Osteoblast (primary cell): ENCODE measurements at places on chromosomes 16 and 17. TPM values are rescaled to one million over a fixed set of nuclear protein-coding genes. Genes with fewer than 3 reads are reported as not detected.

The ADAD2 gene
- total RNA-seq, result under 0.01 TPM in 1 of 2 replicates, not detected in the other

DNA sequence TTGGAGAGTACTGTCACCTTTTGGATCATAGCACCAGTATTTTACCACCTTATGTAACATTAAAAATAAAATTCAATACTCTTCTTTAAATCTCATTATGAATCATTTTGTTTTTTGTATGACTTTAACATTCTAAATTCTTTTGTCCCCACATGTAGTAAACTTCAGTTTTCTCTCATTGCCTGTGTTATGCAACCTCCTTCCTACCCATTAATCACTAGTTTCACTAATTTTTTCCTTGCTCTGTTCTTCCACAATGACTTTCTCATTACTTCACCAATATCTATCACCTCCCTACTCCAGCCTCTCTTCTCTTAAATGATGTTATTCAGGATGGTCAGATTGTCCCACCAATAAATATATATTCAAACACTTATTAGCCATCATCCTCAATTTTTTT, 68.7 kb downstream of the TTC19 start:
- no peak for DNase-seq

GRCh38 chr16:49410226-49410625, 36.6 kb downstream of the C16orf78 start:
- DNase-seq, result no peak

DNA sequence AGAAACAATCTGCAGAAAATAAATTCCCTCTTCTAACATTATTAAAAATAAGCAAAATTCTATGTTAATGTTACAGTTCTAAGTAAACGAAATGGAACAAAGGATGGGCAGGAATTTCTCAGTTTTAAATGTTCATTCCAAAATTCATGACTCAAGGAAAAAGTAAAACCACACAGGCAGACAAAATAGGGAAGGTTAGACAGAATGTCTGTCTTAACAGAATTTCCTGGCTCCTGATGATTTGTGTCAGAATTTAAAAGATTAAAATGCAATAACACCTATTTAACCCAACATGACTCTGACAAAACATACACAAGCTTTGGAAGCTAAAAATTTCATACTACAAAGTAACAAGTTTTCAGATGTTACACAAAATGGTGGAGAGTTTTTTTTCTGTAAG, 42.8 kb downstream of the SPOP start:
- DNase-seq, result no peak

DNA sequence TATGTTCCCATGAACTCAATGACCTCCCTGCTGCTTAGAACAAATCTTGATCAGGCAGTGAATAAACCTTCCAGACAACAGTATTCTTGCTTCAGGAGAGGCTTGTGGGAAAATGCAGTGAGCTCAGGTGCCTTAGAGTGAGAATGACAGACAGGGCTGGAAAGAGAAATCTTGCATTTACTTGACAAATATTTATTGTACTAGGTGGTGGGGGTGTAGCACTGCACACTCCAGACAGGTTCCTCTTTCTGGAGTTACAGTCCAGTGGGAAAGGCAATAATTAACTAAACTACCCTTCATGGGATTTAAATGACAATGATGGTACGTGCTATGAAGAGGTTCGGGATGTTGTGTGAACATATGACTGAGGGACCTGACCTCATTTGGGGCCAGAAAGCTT, 182.9 kb downstream of the SHISA9 start:
- no peak for DNase-seq

- peak; percentile 91 for DNase-seq
Observed at GRCh38 chr17:77772461-77772897, 186.0 kb upstream of the TNRC6C start.

DNA sequence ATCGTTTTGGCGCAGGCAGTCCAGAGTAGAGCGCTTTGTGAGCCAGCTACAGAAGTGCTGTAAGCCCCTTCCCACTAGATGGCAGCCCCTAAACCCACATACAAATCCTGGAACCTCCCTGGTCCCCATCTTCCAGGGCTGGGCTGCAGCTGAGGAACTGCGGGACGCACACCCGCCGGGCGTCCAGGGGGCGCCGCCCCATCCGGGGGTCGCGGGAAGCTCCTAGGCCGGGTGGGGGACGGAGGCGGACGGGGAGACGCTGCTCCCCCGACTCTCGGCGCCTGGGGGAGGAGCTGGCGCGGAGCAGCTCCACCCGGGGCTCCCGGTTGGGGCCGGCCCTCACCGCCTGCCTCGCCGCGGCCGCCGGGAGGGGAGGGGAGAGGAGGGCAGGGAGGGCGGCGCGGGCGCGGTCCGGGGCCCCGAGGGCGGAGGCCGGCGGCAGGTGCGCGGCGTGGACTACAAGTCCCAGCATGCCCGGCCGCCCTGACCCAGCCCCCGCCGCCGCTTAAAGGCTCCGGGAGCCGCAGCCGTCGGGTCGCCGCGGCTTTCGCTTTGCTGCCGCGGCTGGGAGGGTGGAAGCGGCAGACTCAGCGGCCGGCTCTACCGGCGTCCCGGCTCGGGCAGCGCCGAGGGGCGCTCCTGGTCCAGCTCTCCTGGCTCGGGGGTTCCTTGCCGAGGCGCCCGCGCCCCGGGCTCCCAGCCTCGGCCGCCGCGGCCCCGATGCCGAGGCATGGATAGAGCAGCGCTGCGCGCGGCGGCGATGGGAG, at the start of gene KSR1:
TSS of gene KSR1 (plus strand) at position 535 of the 767 bp plus-strand sequence. CDS start at position 731, 196 bp downstream.
- DNase-seq, result peak; percentile 97

DNA sequence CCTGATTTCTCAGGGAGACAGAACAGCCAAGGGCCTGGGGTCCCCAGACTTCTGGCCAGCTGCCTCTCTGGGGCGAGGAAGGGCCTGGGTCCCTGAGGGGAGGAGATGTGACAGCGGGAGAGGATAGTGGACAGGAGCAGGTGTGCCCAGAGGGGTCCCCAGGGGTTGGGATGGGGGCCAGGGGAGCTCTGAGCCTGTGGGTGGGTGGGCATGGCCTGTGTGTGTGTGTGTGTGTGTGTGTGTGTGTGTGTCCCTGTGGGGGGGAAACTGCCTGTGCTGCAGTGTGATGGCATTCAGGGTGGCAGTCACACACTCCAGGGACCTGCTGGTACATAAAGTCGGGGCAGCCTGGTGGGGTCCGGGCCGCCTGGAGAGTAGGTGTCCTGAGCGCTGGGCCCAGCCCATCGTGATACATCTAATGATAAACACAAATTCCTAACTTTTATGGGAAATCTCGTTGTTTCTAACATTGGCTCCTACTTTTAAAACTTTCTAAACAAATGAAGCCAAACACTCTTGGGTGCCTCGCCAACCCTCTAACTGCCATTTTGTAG, 1.4 kb downstream of the ITGB4 start:
- no peak for DNase-seq

DNA sequence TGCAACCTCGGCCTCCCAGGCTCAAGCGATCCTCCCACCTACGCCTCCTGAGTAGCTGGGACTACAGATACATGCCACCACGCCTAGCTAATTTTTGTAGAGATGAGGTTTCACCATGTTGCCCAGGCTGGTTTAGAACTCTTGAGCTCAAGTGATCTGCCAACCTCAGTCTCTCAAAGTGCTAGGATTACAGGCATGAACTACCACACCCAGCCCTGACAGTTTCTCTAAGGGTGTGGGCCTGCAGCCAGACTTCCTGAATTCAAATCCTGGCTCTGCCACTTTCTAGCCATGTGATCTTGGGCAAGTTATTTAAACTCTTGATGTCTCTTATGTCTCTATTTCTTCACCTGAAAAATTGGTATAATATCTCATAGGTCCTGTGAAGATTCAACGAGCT, 5.6 kb downstream of the CUEDC1 start:
- DNase-seq, result no peak

DNA sequence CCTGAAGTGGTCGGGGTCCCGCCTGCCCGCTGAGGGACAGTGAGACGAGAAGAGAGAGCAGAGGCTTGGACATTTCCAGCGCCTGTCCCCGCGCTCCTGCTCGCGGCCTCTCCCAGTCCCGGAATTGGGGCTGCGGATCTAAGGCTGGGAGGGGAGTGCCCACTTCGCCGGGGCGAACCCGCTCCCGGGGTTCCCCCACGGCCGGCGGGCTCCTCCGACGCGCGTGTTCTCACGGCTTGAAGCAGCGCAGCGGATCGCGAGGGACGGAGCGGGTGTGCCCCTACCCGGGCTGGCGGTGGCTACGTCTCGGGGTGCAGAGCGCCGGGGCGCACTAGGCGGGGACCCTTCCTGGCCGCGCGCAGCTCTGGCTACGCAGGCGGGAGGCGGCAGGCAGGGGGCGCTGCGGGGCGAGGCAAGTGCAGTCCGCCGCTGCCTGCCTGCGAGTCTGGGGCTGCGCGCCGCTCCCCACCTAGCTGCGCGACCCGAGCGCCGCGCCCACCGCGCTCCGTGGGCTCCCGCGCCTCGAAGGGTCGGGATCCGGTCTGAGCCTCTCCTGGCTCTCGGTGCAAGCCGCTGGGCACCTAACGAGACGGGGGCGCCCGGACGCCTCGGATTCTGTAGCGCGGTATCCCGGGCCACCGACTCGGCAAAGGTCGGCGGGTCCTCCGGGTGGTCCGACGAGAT, 1.2 kb downstream of the NGFR start:
- peak; percentile 98 for DNase-seq

DNA sequence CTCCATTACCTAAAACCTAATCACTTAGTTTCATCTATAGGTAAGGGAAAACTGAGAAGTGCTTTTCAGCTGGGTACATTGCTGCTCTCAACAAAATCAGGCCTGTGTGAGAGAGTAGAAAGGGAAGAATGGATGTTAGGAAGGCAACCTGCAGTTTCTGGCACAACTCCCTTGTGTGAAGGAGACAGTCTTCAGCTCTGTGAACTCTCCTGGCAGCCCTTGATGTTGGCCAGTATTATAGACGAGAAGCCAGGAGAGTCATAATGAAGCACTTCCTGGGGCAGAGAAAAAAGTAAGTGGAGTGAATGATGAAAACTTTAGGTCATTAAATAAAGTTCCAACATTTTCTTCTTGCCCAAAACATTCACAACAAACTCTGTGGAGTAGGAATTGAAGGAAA, 260.1 kb downstream of the IRX3 start:
- no peak for DNase-seq

DNA sequence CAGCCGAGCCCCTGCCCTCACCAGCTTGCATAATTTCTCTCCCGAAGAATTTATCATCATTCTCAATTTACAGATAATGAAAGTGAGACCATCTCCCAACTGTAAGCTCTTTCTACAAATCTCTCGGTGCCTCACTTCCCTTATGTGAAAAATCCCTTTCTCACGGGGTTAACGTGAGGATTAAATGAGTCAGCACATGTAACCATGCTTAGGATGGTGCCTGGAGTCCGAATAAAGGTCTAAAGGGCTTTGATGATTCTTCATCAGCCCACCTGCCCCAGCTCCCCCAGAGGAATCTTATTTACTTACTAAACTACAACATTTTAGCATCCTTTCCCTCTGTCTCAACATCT, 24.8 kb upstream of the PIK3R6 start:
- DNase-seq, result peak; percentile 42
